ENCODE measurements at places on chromosomes 5 and 9.

DNA sequence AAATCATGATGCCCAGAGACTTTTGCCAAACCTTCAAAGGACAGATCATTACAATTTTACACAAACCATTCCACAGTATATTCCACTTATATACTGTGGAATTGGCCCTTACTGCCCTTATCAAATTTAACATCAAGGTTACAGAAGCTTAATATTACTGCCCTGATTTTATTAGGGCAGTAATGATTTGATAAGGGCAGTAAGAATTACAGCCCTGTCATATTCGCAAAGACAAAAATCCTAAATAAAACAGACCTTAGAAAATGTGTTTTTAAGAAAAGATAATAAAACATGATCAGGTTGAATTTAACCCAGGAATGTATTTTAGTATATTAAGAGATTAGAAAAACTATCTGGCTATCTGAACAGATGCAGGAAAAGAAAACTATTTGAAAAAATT lies 7.7 kb upstream of the TMEM161B start:
- no peak for DNase-seq

- no peak for DNase-seq
Observed at GRCh38 chr5:151697452-151697851, 10.7 kb upstream of the SPARC start.

DNA sequence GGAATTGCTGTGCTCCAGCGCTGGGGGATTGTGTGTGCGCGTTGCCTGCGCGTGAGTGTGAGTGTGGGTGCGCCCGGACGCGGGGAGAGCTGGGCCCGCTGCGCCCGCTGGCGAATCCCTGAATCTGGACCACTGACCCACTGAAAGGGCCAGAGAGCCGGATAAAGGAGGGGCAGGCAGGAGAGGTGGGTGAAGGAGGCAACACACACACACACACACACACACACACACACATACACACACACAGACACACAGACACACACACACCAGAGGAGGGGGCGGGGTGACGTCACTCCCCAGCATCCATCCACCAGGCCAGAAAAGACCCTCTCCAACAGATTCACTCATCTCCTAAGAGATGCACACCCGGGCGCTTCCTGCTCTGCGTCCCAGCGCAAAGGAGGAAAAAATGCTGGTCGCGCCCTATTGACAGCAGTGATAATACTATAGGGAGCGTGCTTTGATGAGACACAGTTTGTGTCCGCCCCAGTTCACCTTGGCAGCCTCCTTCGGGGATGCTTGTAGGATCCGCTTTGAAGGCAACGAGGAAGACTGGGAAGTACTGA lies 1059.1 kb upstream of the DMAC1 start:
- DNase-seq: no peak

DNA sequence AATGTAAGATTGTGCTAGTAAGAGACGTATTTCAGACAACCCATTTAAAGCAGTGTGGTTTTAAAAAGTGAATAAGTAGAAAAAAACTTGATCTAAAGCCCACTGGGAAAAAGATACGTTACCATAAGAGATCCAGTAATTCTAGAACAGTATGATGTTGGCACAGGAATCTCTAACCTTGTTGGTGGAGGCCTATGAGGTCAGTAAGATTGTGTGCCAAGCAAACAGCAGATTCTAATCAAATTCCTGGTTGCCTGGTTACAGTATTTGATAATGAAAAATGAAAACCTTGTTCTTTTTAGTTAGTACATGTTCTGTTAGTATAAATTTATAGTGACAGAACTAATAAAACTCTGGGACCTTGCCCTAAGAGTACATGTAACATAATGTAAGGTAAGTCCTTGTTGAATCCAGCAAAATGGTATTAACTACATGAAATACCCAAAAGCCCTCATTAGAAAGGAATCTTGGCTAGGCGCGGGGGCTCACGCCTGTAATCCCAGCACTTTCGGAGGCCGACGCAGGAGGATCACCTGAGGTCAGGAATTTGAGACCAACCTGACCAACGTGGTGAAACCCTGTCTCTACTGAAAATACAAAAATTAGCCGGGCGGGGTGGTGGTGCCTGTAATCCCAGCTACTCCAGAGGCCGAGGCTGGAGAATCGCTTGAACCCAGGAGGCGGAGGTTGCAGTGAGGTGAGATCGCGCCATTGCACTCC lies 33.2 kb upstream of the DMXL1 start:
- no peak for DNase-seq

DNA sequence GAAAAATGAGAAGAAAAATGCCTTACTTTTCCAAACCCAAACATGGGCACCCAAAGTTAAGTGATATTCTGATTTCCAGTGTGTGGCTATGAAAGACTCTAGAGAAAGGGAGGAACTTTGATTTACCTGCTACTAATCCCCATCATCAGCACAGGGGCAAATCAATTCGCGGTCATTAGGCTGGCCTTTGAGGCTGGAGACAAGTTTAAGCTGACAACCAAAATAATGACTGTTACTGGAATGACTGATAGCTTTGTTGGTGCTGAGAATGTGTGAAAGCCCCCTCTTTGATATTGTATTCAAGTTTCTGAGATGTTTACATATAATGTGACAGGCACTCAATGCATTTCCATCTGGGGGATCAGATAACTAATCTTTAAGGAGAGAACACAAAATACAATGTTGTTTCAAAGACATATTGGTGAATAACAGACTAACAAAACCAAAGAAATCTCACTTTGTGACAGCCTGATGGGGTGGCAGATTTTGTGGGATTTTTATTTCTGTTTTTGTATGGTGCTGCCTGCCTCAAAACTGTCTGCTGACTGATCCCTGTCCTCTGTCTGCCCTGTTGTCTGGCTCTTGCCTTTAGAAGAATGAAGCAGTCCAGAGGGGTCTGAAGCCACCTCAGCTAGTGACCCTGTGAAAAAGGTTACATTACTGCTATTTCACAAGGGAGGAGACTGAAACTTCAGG lies 12.6 kb upstream of the INSYN2B start:
- DNase-seq: no peak

- DNase-seq: no peak
Observed at GRCh38 chr5:179791881-179792611, 1.7 kb upstream of the LTC4S start.

DNA sequence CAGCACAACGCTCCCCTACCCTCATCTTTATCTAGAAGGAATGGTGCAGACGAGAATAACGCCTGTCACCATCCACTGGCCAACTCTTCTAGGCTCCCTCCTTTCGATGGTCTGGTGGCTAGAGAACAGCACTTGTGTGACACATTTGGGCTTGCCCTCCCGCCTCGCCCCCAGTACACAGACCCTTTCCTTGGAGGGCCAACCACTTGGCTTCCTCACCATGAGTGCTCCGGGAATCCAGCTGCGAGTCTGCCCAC lies 1.4 kb downstream of the GNAQ start:
- DNase-seq: no peak
